ENCODE measurements at places on chromosomes 1 and 21. TPM values are rescaled to one million over a fixed set of nuclear protein-coding genes. Genes with fewer than 3 reads are reported as not detected.

The GABRD gene
- total RNA-seq, result 1.1 TPM

The KRTAP22-1 gene
- not detected for total RNA-seq

The ARID4B gene
- total RNA-seq, result 17.6 TPM

The CYP4A22 gene
- total RNA-seq, result not detected

The GPN2 gene
- 23.4 TPM for total RNA-seq

The NBPF6 gene
- not detected for total RNA-seq

The OR2G6 gene
- not detected for total RNA-seq

The SCP2 gene
- 124 TPM for total RNA-seq

The DPT gene
- total RNA-seq, result 32.1 TPM

The PGBD5 gene
- total RNA-seq, result 14.0 TPM

The ATAD3A gene
- 13.7 TPM for total RNA-seq

The SPATA46 gene
- not detected for total RNA-seq

The ADPRS gene
- 17.6 TPM for total RNA-seq

The GPR37L1 gene
- total RNA-seq, result not detected

The PRPF38B gene
- 16.4 TPM for total RNA-seq

The MMEL1 gene
- total RNA-seq, result not detected

The SLC44A5 gene
- 3.9 TPM for total RNA-seq

The FCAMR gene
- total RNA-seq, result not detected

The APOBEC4 gene
- total RNA-seq, result not detected

The FNDC5 gene
- 18.7 TPM for total RNA-seq

The WDR64 gene
- total RNA-seq, result not detected

The TPTE gene
- not detected for total RNA-seq

The SLC37A1 gene
- 6.7 TPM for total RNA-seq

The LCE3D gene
- total RNA-seq, result not detected

The SEMA6C gene
- total RNA-seq, result 46.5 TPM

The KRTAP7-1 gene
- total RNA-seq, result not detected

The RRP1B gene
- total RNA-seq, result 8.7 TPM

The GBP6 gene
- not detected for total RNA-seq

The RPE65 gene
- 0.13 TPM for total RNA-seq

The CFAP45 gene
- 0.32 TPM for total RNA-seq

The CFHR5 gene
- not detected for total RNA-seq

The CATSPER4 gene
- not detected for total RNA-seq

The MAP3K21 gene
- 0.27 TPM for total RNA-seq

The ILDR2 gene
- total RNA-seq, result 23.1 TPM

The C1orf185 gene
- not detected for total RNA-seq

The ARHGAP29 gene
- 25.5 TPM for total RNA-seq

The TCP10L gene
- 2.5 TPM for total RNA-seq

The IGSF9 gene
- not detected for total RNA-seq

Measured in cardiac septum (tissue), 1 donor.